ENCODE measurements at places on chromosomes 16 and 17.

DNA sequence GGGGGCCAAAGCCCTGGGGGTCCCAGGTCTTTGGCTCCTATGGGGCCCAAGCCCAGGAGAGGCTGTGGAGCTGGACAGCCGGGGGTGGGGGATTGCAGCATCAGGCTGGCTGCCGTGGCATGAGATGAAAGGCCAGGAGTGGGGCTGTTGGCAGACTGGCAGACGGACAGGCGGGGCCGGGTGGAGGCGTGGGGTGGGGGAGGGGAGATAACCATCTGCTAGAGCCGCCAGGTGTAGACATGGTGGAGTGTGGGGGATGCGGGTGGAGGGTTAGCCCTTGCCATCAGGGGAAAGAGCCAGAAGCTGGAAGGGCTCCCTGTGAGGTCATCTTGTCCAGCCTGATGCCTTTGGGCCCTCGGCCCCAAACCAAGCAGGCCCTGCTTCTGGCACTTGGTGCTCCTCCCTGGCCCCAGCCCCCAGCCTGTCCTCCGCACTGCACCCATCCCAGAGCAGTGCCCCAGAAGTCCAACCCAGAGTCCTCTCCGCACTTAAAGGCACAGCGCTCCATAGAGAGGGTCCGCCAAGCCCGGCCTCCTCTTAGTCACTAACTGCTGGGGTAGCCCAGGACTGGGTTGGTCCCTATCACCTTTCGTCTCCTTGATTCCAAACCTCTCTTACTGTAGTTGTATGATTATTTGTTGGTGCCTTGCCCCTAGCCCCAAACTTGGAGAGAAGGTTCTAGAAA is 33.3 kb upstream of the DLX4 start:
- no peak overlapping the region for H3K27ac ChIP-seq
- peaks cover 17% of the 10 kb centered on the region for H3K27me3 ChIP-seq
- H3K4me3 ChIP-seq: no peak overlapping the region
- no peaks in the 10 kb centered on the region for H3K4me1 ChIP-seq
- no peak for DNase-seq

DNA sequence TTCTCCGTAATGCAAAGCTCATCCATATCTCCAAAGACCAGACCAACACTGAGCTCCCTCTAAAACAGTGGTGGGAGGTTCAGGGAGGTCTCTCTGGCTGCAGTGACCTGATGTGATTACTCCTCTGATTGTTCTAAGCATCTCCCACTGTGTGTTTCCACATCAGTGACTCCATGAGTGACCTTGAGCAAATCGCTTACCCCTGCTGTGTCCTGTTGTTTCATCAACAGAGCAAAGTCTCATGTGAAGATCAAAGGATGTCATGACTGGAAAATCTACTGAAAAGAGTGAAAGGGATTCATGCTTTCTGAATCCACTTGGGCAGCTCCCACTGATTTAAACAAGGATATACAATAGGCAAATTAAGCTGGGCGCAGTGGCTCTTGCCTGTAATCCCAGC is 352.9 kb downstream of the TMEM114 start:
- no peak overlapping the region for H3K27ac ChIP-seq
- H3K36me3 ChIP-seq: no peaks in the 10 kb centered on the region
- no peaks in the 10 kb centered on the region for H3K27me3 ChIP-seq
- no peak overlapping the region for H3K4me3 ChIP-seq
- no peaks in the 10 kb centered on the region for H3K4me1 ChIP-seq

GRCh38 chr17:4617590-4618351 is 23.7 kb downstream of the ALOX15 start:
- H3K27ac ChIP-seq: no peak overlapping the region
- H3K4me3 ChIP-seq: no peak overlapping the region
- H3K36me3 ChIP-seq: no peaks in the 10 kb centered on the region
- no peaks in the 10 kb centered on the region for H3K4me1 ChIP-seq

DNA sequence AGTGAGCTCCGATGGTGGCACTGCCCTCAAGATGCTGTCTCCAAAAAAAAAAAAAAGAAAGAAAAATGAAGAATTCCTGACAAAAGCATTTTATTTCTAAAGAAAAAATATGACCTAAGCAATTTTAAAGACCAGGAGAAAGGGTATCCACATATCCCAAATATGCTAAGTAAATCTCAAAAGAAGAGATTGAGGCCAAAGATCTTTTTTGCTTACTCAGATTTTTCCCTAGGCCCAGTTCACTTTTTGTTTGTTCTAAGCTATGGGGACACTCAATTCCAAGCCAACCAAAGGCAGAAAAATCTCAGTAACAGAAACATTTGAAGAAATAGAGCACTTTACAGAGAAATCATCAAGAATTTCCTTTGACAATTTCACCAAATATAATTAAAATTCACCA is 150.8 kb downstream of the SOX9 start:
- H3K4me1 ChIP-seq: no peaks in the 10 kb centered on the region
- H3K27me3 ChIP-seq: no peaks in the 10 kb centered on the region
- H3K27ac ChIP-seq: no peak overlapping the region
- H3K4me3 ChIP-seq: no peak overlapping the region
- DNase-seq: no peak

DNA sequence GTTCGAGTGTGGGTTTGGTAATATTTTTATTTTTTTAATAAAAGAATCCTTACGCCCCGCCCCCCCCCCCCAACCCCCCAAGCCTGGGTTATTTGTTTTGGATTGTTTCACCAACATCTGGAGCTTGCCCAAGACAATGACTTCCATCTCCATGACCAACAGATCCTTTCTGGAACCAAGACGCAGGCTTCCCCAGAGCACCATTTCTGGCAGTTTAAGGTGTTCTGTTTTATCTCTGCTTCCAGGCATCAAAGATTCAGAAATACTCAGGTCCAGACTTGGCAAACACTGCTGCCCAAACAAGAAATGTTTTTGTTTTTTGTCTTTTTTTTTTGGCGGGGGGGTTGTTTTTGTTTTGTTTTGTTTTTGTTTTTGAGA is 56.1 kb downstream of the PLXDC1 start:
- peaks cover 55% of the 10 kb centered on the region for H3K4me1 ChIP-seq
- no peaks in the 10 kb centered on the region for H3K36me3 ChIP-seq
- no peak for DNase-seq
- peak overlapping the region; percentile 41 for H3K4me3 ChIP-seq
- peak overlapping the region; percentile 63 for H3K27ac ChIP-seq
